ENCODE measurements at places on chromosomes 4 and X.

- no peak for DNase-seq
These were observed 552.9 kb upstream of the PABPC4L start for GRCh38 chr4:134754301-134755019.

GRCh38 chr4:173449380-173449717, 50.4 kb upstream of the SCRG1 start:
- no peak for DNase-seq

DNA sequence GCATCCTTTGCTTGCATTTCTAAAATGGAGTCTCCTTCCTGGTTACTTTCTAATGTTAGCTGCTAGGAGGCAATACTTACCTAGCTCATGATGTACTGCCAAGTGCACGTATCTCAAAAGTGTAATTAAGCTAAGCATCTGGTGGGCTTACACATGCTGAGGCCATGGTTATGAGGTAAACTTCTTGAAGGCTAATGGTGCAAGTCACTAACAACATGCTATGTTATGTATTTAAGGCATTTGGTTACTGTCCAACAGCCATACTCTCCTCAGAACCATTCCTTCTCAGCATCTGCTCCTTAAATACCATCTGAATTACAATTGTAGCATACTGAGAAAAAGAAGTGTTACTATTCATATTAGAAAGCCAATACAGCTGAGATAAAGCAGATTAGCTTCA, 318.6 kb upstream of the BMP3 start:
- DNase-seq, result no peak

GRCh38 chrX:105758754-105759153, 63.6 kb upstream of the NRK start:
- DNase-seq, result no peak

DNA sequence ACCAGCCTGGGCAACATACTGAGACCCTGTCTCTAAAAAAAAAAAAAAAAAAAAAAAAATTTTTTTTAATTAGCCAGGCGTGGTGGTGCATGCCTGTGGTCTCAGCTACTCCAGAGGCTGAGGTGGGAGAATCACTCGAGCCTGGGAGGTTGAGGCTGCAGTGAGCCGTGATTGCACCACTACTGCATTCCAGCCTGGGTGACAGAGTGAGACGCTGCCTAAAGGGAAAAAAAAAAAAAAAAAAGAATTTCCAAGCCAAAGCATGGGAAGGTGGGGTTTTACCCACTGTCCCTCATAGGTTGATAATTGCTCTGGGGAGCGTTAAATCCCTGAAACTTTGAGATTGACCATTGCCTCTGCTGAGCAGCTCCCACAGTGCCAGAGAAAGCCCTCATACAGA, 427.5 kb downstream of the BCOR start:
- DNase-seq, result no peak

- DNase-seq, result no peak
These were observed 208.5 kb downstream of the MAD2L1 start for GRCh38 chr4:119858176-119858575.

GRCh38 chr4:56531149-56531770, 25.7 kb downstream of the ARL9 start:
- DNase-seq, result no peak

DNA sequence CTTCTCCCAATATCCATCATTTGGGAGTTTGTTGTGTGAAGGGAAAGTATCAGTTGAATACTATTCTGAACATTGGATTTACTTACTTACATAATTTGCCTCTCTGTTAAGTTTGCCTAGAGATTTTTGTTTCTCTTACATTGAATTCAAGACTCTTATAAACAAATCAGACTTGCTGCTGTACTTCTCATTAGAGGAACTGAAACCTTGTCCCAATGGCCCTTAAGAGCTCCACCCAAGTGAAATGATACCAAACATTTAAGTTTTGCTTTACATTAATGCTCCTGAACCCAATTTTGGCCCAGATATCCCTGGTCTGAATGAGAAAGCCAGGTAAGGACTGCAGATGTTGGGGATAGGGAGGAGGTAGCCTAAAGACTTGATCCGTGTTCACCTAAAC, 32.0 kb downstream of the HAND2 start:
- DNase-seq, result no peak

GRCh38 chr4:161952382-161952781, 211.4 kb downstream of the FSTL5 start:
- DNase-seq, result no peak

DNA sequence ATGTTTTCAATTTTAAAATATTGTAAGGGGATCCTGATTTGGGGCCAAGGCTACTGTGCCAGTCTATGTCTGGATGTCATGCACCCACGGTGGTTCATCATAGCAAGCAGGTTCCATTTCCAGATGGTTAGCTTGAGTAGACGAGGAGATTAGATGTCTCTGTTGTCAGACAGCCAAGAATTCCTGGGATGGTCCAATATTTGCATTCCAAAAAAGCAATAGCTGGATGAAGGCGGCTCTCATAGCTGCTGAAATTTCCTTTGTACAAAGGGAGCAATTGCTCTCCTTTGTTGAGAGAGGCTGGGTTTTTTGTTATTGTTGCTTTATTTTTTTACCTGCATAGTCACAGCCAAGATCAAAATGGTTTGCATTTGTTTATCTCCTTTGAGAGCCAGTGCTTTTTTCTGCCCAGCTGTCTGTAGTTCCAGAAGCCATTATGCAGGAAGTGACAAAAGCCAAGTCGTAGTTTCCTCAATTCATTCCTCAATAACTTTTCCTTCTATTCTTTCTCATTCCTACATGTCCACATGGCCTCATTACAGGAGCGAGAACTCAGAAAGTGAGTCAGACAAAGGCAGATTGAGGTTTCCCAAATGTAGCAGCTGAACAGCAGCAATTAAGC, 107.9 kb downstream of the MMRN1 start:
- DNase-seq, result no peak

- no peak for DNase-seq
These were observed 2.0 kb downstream of the ATP6AP1 start for GRCh38 chrX:154430479-154430878.

GRCh38 chrX:154446430-154446829, 2.5 kb downstream of the FAM50A start:
- no peak for DNase-seq

DNA sequence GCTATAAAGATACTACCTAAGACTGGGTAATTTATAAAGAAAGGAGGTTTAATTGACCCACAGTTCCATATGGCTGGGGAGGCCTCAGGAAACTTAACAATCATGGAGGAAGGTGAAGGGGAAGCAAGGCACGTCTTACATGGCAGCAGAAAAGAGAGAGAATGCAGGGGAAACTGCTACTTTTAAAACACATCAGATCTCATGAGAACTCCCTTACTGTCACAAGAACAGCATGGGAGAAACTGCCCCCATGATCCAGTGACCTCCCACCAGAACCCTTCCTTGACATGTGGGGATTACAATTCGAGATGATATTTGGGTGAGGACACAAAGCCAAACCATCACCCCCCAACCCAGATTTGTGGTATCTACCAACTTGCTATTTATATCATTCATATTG, 13.9 kb downstream of the TEX13C start:
- no peak for DNase-seq

- no peak for DNase-seq
These were observed 66.0 kb downstream of the AASDH start for GRCh38 chr4:56321251-56321650.

DNA sequence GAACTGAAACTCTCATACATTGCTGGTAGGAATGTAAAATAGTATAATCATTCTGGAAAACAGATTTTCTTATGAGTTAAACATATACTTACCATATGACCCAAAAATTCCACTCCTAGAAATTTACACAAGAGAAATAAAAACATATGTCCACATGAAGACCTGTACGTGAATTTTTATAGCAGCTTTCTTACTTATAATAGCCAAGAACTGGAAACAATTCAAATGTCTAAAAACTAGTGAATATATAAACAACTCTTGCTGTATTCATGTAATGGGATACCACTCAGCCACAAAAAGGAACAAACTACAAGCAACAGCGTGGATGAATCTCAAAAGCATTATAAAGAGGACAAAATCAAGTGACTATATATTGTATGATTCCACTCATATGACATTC, 27.5 kb downstream of the TMEM156 start:
- no peak for DNase-seq

Measured in NCI-H1930 (cell line).